ENCODE measurements at places on chromosomes 7 and 10.

GRCh38 chr10:126448091-126448490, 59.8 kb upstream of the ADAM12 start:
- no peak for DNase-seq

DNA sequence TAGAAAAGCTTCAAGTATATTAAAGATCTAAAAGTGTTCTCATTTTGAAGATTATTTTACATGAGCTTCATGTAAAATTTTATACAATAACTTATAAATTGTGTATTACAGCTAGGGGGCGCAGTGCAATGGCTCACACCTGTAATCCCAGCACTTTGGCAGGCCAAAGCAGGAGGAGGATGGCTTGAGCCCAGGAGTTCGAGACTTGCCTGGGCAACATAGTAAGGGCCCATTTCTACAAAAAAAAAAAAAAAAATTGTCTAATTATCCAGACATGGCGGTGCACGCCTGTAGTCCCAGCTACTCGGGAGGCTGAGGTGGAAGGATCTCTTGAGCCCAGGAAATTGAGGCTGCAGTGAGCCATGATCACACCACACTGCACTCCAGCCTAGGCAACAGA, 16.6 kb downstream of the ACBD5 start:
- DNase-seq, result no peak

DNA sequence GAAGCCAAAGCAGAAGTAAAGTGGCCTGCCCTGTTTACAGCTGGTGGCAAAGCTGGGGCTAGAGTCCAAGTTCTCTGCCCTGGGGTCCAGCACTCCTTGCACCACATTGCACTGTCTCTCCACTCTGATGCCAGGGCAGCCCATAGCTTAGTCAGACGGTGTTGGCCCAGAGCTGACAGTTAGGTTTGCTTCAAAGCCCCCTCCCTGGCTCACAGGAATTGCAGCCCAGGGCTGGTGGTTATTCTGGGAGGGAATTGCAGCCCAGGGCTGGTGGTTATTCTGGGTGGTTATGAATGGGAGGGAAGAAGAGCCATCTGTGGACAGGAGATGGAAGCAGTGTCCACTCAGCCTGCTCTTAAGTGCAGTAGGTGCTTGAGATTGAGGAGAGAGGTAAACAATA, 88.9 kb downstream of the SCRN1 start:
- no peak for DNase-seq

GRCh38 chr10:69516316-69516715, 56.9 kb downstream of the NEUROG3 start:
- no peak for DNase-seq

GRCh38 chr10:9289811-9290210, 1235.3 kb downstream of the GATA3 start:
- DNase-seq, result no peak

DNA sequence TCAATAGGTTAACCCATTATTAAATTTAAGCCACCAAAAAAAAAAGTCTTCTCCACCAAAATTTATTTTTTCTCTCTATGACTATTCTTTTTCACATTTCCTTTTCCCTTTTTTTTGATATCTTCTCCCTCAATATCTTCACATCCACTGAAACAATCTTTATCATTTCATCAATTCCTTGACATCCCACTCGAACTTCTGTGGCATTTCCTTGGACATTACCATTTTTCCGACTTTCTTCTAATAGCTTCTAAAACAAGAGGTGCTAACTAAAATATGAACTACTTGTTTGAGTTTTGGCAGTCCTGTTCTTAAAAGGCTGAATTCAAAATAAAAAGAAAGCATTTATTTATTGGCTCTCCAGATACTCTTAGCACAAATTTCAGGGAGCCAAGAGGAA, 684 bp upstream of the CTNNA3 start:
- no peak for DNase-seq

DNA sequence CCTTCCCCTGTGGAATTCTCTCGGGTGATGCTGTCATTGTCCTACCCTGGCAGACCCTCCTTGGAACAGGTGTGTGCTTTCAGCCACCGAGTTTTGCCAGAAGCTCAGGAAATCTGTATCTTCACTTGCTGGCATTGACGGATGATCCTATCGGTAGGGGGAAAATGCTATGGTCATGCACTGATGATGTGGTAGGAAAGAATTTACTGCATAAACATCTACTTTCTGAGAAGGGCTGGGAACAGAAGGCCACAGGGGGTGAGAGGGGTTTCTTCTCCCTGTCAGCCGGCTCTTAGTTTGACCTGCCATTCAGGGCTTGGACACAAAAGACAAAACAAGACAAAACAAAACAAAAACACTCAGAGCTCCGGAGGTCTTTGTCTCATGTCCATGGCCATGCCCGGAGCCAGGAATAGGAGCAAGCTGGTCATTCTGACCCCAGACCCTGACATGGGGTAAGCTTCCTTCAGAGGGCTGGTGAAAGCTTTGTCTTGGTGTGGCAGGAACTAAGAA, 43.6 kb upstream of the CARD11 start:
- no peak for DNase-seq

- no peak for DNase-seq
Observed at GRCh38 chr10:3465406-3465891, 292.9 kb upstream of the PITRM1 start.

DNA sequence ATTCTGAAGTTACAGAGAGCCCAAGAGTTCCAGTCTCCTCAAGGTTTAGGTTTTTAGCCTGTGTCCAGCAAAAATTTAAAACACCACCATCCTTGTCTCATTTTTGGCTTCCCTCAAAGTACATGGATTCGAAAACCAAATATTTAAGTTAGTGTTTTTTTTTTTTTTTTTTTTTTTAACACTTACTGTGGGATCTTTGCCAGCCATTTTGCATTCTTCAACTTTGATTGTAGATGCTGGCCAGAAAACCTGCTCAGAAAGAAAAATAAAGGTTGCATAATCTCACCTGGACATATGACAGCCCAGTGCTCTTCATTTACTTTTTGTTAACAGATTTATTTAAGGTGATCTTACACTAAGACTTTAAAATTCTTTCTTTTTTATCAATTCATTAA, 91.6 kb downstream of the SEMA3C start:
- DNase-seq, result peak; percentile 22

GRCh38 chr10:89189211-89189734, 17.8 kb downstream of the CH25H start:
- DNase-seq, result no peak

DNA sequence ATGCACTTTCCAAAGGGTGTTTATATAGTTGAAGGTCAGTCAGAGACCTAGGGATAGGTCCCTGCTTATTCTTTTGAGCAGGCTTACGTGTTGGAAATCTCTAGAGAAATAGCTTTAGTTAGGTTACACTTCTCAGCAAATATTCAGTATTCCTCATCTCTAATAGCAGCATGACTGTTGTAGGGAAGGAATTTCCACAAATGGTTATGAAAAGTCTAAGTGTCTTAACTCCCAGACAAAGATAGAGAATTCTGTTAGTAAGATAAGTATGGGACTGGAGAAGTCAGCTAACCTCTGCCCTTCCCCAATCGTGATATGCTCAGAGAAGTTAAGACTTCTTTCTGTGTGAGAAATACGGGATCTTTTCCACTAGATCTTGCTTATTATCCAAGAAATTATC, 16.5 kb downstream of the SGPL1 start:
- no peak for DNase-seq

DNA sequence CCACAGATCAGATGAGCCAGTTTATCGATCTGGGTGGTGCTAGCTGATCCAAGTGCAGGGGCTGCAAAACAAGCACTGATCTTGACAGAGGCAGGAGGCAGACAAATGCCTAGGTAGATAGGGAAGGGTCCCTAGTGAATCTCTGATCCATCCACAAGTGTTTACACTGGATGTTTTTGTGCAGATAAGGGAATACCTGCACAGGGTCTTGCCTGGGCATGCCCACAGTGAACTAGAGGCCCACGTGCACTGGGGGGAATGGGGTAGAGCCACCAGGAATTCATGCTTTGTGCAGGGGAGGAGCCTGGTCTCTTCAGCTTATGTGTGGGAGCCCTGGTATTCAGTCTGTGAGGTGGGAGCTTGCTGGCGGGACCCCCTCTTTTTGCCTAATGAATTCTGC, 50.3 kb downstream of the SDHAF3 start:
- DNase-seq, result no peak

- DNase-seq, result no peak
Observed at GRCh38 chr10:122659126-122659525, 40.5 kb downstream of the C10orf120 start.

- no peak for DNase-seq
Observed at GRCh38 chr7:103446049-103446520, at the start of gene SLC26A5. Gene SLC26A5 (minus strand): TSS chr7:103446207. CDS start chr7:103421514, 24,693 bp downstream.

- no peak for DNase-seq
Observed at GRCh38 chr7:140239653-140239935, 62.8 kb upstream of the KDM7A start.

DNA sequence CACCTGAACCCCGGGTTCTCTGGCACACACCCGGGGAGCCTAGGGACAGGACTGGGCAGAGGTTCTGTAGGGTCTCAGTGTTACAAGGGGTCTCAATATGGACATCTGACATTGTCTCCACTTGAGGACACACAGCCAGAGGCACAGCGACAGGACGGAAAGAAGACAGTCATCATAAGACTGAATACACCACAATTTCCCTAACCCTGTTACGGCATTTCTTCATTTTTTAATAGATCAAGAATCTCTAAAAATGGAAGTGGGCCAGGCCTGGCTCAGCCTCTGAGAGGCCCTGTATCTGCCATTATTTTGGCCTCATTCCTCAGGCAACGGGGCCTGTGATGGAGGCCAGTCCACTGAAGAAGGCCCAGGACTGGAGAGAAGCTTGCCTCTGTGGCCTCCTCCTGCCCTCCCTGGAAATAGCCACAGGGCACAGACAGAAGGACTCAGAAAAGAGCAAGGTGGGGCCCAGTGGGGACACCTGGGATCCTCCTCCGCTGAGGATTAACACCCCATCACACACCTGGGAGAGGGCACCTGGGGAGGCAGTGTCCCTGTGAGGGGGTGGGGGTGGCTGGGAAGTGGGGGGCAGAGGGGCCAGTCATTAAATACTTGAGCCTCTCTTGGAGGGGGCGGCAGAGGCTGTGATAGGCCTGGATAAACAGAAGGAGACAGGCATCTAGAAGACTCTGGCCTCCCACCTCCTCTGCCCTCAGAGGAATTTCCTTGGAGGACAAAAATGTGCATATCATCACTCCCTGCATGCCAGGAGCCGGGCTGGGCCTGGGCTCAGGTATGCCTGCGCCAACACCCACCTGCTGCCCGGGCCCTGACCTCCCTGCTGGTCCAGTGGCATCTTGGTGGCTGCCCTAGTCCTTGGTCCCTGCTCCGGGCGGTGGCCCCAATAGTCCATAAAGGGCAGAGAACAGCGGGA, 8.0 kb downstream of the SPOCK2 start:
- DNase-seq, result no peak

DNA sequence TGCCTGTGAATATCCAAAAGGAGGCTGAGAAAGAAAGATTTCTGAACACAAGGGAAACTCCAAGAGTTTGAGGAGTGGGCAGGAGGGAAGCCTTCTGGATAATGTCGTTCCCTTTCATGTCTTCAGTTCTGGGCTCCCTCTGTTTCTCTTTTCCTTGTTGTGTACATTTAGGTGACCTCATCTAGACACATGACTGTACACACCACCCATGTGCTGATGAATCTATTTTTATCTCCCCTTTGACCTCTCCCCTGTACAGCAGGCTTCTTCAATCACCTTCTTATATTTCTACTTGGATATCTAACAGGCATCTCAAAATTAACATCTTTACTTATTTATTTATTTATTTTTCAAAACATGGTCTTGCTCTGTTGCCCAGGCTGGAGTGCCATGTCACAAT, 363.1 kb downstream of the GATA3 start:
- DNase-seq, result no peak

DNA sequence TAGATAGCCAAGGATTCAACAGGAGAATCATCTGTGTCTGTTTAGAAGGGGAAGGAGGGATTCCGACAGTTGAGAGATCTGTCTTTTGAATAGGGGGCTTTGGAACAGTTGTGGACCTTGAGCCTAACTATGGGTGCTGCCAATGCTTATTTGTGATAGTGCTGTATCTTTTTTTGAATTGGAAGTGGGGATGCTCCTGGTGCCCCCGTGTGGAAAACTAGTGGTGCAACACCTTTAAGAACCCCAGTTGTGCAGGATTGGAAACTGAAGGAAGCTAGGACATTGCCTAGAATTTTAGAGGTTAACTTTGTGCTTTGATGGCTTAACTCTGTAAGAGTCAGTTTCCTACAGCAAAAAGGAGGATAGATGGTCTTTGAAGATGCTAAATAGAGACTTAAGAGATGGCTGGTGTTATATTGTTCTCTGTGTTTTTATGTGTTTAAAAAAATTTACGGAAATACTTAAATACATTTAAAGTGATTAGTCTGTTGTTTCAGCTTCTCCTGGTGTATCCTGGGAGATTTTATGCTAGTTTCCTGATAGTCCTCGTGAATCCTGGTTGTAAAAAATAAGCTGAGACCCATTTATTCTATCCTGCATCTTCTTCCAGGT, 69.3 kb downstream of the AP3M1 start:
- peak; percentile 18 for DNase-seq

- no peak for DNase-seq
Observed at GRCh38 chr7:47329320-47329926, 252.5 kb downstream of the TNS3 start.

- peak; percentile 46 for DNase-seq
Observed at GRCh38 chr7:69934144-69934903, 336.0 kb downstream of the AUTS2 start.

- DNase-seq, result no peak
Observed at GRCh38 chr10:10883737-10884136, 133.9 kb upstream of the CELF2 start.

- DNase-seq, result no peak
Observed at GRCh38 chr7:16554518-16555236, 28.1 kb downstream of the LRRC72 start.

DNA sequence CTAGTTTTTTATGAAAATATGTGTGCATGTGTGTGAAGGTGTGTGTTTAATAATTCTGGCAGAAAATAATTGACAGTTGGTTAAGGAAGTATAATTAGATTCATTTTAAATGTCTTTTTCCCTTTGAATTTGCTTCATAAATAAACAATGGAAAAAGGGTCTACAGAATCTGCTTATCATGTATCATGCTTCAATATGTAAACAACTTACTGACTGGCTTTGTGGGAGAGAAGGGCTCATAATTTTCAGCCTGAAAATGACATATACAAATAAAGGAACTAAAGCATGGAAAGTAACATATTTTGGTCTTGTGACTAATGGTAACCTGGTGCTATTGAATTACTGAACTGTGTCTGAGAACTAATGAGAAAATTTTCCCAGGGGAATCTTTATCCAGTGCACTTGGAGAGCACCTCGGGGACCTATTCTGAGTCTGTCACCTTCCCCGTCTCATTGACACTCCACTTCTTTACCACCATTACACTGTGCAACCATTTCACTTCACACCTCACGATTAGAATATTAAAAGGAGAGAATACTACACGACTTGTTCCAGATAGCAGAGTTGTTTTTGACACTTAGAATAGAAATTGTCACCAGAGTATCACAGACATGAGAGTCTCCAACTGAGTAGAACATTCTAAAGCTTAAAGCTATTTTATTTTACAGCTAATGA, 298.6 kb downstream of the TFEC start:
- DNase-seq, result no peak

- peak; percentile 79 for DNase-seq
Observed at GRCh38 chr7:153217032-153217431, 457.5 kb downstream of the ACTR3B start.

Data from NCI-H446 treated with DMSO at 0.1 percent for 48 hours (cell line).